ENCODE measurements at places on chromosomes 4 and X.

DNA sequence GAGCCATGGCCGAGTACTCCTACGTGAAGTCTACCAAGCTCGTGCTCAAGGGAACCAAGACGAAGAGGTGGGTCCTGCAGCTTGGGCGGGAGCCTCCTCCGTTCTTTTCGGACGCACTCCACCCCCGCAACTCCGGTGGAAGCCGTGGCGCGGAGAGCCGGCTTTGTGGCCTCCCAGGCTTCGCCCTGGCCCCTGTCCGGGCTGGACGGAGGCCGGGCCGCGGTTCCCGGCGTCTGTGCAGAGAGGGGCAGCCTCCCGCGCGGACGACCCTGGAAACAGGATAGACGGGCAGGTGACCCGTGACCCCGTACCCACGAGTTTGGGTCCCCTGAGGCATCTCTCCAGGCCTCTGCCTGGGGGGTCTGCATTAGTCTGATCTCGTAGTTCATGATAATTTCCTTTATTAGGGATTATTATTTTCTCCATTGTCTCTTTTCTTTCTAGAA is 356 bp downstream of the FRG1 start:
- no peak for DNase-seq

DNA sequence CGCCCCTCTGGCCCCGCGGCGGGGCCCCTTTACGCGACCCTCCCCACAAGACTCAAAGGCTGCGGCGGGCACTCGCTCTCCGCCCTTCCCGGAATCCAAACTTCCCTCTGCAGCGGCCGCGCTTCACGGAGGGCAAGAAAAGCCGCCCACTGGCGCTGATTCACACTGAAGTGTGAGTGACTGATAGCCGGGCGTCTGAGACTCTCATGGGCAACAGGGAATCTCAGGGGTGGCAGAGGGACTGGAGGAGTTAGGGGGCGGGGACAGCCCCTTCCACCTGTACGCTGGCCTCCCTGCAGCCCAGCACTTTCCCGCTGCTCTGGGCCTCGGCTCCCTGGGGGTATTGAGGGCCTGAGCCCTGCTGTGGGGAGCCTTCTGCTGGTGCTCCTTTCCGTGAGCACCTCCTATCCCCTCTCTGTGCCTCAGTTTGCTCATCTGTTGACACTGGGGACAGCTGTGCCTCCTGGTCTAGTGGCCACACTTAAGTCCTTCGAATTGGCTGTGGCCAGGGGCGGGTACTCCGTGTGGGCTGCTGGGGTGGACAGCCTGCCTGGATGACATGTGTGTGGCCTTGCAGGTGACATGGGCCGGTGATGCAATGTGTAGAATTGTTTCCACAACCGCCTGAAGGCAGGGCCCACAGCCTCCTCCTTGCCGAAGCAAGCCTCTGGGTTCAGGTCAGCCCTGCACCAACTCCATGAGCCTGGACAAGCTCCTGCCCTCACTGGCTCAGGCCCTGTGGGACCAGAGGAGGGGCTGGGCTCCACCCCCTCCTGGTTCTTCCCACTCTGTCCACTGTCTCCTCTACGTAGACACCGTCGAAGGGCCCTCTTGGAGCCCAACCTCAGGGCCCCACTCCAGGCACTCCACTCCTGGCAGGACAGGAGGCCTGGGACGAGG is 951 bp downstream of the SH3BP2 start:
- DNase-seq, result no peak

DNA sequence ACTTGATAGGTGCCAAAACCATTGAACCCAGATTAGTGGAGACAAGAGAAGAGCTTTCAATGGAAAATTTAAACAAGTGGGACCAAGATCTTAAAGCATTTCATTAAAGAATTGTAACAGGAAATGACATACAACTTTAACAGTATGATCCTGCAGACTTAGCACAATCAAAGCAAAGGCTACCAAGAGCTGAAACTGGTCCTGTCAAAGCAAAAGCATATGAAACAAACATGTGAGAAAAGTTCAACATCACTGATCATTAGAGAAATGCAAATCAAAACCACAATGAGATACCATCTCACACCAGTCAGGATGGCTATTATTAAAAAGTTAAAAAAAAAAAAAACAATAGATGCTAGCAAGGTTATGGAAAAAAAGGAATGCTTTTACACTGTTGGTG is 425.6 kb downstream of the IL1RAPL1 start:
- no peak for DNase-seq

GRCh38 chr4:6549445-6549844 is 25.5 kb upstream of the MAN2B2 start:
- no peak for DNase-seq

- no peak for DNase-seq
Measured at GRCh38 chr4:86653237-86653865, 59.2 kb downstream of the PTPN13 start.

GRCh38 chr4:184193556-184194525 is 23.8 kb downstream of the ENPP6 start:
- DNase-seq, result no peak

DNA sequence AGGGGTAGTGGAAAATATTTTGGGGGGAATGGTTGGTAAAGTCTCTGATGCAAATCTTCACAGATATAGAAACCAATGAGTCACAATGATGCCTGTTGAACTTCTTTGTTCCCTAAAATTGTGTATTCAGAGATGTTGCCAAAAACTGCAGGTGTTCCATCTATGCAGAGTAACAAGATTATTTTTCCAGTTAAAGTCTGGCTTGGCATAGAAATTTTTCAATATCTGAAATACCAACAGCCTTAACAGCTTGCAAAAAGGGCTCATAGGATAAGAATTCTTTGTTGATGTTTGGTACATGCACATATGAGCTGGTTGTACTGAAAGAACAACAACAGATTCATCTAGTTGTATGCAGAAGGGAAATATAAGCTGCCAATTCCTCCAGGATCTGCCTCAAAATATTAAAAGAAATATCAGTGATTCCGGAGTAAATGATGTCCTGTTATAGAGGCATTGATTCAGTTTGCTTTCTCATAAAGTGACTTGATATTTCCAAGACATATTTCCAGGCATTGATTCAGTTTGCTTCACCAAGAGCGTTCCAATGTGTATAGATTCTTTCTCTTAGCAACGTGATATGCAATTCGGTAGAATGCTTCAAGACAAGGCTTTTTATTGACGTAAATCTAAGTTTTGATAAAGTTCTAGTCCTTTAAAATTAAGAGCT is 564.4 kb downstream of the TMA16 start:
- DNase-seq, result no peak

GRCh38 chr4:20305976-20306375 is 54.3 kb downstream of the SLIT2 start:
- no peak for DNase-seq

DNA sequence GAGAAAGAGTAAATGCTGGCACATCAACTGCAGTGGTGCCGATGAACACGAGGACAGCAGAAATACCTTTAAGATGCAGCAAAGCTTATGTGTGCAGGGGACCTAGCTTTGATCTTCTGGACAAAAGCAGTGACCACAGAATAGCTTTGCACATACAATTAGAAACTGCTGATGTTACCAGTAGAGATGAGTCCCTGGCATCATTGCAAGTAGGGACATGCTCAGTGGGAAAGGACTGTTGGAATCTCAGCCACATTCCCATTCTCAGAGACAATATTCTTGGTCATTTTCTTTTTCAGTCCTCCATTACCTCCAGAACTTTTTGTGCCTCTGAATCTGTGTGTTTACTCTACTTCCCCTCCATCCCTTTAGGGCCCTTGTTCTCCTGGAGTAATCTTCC is 16.9 kb upstream of the PDLIM3 start:
- no peak for DNase-seq

DNA sequence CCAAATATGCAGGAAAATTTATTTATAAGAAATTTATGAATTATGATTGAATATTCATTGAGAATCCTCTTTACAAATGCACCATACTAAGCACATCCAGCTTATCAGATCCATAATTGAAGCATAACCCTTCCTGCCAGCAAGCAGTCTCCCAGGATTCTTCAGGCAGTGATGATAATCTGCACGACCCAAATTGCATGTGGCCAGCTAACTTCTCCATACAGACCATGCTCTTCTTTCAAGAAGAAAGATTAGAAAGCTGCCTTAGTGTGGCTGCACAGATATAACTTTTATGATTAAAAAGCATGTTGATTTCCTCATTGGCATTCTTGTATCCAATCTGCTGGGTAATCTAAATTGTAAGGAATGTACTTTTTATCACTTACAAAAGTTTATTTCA is 3.3 kb upstream of the CBR4 start:
- DNase-seq, result no peak

GRCh38 chr4:96389770-96390169 is 549.9 kb downstream of the PDHA2 start:
- no peak for DNase-seq

GRCh38 chrX:66193821-66194220 is 29.8 kb downstream of the HEPH start:
- no peak for DNase-seq
